ENCODE measurements at places on chromosomes 16 and 17.
A peak's percentile ranks its signal among the peaks of the same experiment; 100 is the strongest.

DNA sequence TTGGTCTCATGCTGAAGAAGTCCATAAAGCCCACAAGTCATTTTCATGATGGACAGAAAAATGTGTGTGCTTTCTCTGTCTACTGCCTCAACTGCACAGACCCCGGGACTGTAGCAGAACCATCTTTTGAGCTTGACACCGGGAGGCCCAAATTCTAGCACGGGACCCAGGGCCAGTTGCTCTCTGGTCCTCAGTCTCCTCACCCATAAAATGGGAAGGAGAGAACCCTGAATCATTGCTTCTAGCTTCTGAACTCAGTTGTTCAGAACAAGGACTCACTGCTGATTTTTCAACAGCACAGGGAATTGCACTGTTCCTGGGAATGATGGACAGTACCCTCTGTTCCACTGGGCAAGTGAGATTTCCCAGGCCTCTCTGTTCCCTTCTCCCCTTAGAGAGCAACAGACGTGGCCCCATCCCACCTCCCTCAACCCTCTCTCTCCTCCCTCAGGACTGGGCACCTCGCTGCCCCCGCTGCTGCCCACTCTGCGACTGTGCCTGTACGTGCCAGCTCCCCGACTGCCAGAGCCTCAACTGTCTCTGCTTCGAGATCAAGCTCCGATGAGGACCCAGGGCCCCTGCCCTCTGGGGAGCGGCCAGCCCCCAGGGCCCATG is 2.2 kb upstream of the ALDOA start:
- DNase-seq, result no peak

DNA sequence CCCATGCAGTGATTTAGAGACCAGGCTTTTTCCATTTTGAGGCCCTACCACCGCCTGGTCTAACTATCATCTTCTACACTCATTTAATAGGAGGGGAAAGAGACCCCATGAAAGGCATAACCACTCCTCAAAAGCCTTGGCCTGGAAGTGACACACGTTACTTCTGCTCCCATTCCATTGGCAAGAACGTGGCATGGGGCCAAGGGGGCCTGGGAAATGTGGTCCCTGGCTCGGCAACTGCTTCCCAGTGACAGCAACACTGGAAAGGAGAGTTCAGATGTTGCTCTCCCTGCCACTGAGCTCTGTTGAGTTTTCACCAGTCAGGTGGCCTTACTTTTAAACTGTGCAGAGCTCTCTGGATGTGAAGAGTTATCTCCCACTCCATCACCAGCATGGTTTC is 45.2 kb upstream of the MAP3K14 start:
- no peak for DNase-seq

- DNase-seq, result no peak
Observed at GRCh38 chr16:26952411-26952810, 114.3 kb upstream of the C16orf82 start.

- DNase-seq, result no peak
Observed at GRCh38 chr16:10565167-10565566, 15.2 kb downstream of the EMP2 start.

DNA sequence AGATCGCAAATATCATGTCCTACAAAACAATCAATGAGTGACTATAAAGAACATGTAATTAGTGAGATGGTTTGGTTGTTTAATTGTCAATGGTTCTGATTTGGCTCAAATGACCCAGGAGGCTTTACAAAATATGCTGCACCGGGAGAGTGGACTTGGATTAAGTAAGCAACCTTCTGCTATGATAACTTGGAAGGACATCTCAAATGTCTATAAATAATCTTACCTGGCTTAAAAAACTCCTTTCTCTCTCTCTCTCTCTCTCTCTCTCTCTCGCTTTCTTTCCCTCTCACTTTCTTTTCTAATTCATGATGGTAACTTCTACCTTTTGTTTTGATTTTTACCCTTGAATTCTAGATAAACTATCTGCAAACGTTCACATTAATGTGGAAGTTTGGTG is 14.2 kb downstream of the KCNJ2 start:
- DNase-seq, result no peak

DNA sequence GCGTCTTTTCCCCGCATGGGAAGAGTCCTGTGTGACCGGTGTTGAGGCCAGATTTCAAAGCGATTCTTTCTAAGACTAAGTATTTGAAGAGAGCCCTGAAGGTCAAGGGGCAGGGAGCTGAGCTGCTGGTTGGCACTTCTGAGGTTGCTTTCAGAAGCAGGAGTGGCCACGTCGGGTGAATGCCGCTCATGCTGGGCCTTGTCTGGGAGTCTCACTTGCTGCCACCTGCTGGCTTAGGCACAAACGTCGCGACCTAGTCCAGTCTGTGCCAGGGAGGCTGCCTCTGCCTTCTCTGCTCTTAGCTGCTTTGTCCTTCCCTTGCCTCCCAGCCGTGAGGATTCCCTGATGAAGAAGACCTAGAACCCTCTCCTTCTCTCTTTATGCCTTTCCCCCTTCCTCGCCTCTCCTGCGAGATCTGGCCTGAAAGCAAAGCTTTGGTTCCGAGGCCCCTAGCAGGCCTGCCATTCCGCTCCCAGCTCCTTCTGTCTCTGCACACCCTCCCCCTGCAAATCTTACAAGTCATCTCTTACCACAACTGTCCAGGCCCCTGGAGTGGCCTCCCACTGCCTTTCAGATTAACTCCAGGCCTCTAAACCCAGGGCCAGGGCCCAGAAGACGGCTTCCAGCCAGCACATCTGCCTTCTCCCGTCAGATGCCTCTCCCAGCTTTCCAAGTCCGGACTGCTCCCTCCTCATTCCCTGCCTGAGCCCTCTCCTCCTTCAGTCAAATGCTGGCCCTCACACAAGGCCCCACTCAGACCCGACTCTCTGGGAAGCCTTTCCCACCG is 11.4 kb downstream of the CTNS start:
- peak; percentile 81 for DNase-seq

DNA sequence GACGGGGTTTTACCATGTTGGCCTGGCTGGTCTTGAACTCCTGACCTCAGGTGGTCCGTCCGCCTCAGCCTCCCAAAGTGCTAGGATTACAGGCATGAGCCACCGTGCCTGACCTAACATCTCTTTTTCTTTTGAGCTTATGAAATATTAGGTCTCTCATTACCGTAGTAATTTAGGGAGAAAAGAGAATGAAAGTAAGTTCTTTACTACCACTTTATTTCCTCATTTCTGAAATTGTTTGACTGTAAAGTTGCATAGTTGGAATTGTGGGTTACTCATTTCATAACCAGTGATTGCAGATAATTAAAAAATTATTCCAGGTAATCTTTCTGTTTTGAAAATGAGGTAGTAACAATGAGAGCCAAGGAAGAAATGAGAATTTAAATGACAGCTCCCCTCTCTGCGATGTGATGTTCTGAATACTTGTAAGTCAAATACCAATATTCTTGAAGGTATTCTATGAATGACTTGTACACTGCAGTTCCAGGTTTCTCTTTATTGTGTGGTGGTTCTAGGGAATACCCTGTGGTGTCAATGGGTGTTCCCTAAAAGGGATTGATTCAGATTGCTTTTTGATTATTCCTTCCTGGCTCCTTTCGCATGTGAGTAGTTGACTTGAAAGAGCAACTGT is 28.3 kb downstream of the MAP2K4 start:
- DNase-seq, result no peak

- peak; percentile 90 for DNase-seq
Observed at GRCh38 chr17:75845058-75845711, 981 bp upstream of the UNC13D start.

- DNase-seq, result no peak
Observed at GRCh38 chr17:39769974-39770587, 32.3 kb downstream of the GRB7 start.

GRCh38 chr17:67441052-67441895 is 64.2 kb downstream of the PITPNC1 start:
- peak; percentile 79 for DNase-seq

DNA sequence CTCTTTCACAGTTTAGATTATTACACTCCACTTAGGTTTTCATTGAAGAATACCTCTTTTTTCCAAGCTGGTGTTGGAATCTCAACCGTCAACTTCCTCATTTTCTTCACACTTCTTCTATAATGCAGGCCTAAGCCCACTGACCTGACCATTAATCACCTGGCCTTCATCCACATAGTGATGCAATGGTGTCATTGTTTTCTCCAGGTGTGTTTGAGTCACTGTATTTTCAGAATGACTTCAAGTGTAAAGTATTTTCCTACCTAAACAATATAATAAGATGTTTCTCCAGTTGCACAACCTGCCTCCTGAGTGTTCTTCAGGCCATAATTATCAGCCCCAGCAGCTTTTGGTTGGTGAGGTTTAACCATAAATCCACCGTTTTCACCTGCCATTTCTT is 1675.1 kb downstream of the TP53TG3F start:
- DNase-seq, result no peak

DNA sequence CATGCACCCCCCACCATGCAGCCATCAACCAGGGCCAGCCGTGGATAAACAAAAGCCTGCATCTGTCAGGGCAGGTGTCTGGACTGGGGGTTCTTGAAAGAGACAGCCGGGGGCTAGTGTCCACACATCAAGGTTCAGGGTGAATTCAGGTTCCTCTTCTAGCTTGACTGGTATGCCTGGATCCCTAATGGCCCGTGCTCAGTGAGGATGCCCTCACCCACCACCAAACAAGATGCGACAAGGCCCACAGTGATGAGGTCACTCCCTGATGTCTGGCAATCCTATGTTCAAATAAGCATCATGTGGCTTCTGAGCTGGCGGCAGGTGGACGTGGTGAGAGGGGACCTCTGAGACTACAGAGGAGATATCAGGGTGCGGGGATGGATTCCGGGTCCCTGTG is 64.6 kb downstream of the GOSR1 start:
- DNase-seq, result no peak

DNA sequence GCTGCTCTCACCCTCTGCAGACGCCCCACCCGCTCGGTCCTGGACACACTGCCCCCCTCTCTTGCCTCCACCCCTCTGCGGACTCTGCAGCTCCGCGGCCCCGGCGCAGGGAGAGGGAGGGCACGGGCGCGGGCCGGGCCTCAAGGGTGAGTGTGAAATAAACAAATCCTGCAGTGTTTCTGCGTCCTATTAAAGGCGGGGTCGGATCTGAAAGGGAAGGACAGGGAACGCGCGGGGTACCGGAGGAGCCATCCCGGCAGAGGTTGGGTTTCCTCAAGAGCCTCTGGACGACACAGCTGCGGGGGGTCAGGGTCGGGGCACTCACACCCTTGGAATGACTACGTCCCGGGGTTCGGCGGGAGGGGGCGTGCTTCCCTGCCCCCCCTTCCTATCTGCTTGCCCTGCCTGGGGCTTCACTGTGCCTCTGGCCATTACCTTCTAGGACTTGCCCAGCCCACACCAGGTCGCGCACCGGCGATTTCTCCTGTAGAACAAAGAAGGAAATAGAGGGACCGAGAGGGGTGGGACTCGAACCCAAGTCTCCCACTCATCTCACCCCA is 466 bp upstream of the HSF4 start:
- DNase-seq, result no peak

GRCh38 chr16:30122604-30123160 is 338 bp downstream of the MAPK3 start:
- DNase-seq, result no peak

DNA sequence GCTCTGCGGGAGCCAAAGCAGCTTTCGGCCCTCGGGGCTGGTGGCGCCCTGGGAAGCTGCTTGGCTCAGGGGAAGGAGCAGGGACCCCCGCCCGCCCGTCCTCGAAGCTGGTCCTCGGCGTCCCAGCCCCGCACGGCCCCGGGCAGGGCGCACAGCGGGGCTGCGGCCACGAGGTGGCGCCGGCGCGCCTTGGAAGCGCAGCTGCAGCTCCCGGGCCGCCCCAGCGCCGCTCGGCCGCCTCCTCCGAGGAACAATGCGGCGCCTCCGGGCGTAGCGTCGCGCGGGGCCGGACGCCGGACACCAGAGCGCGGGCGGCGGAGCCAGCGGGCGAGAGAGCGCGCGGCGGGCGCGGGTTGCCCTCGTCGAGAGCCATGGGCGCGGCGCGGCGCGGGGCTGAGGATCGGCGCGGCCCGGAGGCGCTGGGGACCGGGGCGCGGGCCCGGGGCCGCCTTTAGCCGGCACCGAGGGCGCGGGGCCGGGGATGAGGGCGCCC is at the start of gene MGAT5B:
Gene MGAT5B, plus strand, starts transcription at position 229 of the 493 bp plus-strand sequence. CDS start 626 bp downstream, outside the sequence.
- DNase-seq, result peak; percentile 96
